Endodermal cell (in vitro differentiated cells): ENCODE measurements at places on chromosomes 13 and 19. TPM values are rescaled to one million over a fixed set of nuclear protein-coding genes. Genes with fewer than 3 reads are reported as not detected.

Gene SUPT20H
- 77.5 and 84.8 TPM in 2 replicates for total RNA-seq

Gene SIGLEC8
- total RNA-seq: not detected in 3 replicates

Gene CA11
- total RNA-seq: 82.6 to 173 TPM (median 85.9 TPM) in 3 replicates

Gene ICAM1
- 5.2 to 7.3 TPM (median 5.7 TPM) in 3 replicates for total RNA-seq

Gene FAM83E
- total RNA-seq: 5.7 and 6.0 TPM in 2 replicates

Gene OR1M1
- not detected in 3 replicates for total RNA-seq

Gene NLRP4
- total RNA-seq: not detected in 3 replicates

DNA sequence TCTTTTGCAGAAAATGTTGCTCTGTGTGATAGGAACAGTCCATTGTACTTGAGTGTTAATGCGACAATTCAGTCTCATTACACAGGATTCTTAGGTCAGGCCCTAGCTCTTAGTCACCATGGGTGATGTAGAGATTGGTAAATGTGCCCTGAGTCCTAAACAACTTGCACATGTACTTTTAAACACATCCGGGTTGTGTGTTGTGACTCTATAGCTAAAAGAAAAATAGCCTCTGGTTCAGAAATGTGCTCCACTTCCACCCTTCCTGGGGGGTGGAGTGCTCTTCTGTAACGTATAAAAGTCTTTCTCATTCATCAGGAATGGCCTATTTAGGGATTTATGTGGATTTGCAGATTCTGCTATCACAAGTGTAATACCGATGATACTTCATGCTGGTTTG lies 5.2 kb downstream of the SPATA13 start:
- H3K4me1 ChIP-seq: no peaks in the 10 kb centered on the region
- H3K27me3 ChIP-seq: peaks cover 6% of the 10 kb centered on the region
- H3K27ac ChIP-seq: no peak overlapping the region
- H3K4me3 ChIP-seq: no peak overlapping the region
- no peaks in the 10 kb centered on the region for H3K36me3 ChIP-seq

DNA sequence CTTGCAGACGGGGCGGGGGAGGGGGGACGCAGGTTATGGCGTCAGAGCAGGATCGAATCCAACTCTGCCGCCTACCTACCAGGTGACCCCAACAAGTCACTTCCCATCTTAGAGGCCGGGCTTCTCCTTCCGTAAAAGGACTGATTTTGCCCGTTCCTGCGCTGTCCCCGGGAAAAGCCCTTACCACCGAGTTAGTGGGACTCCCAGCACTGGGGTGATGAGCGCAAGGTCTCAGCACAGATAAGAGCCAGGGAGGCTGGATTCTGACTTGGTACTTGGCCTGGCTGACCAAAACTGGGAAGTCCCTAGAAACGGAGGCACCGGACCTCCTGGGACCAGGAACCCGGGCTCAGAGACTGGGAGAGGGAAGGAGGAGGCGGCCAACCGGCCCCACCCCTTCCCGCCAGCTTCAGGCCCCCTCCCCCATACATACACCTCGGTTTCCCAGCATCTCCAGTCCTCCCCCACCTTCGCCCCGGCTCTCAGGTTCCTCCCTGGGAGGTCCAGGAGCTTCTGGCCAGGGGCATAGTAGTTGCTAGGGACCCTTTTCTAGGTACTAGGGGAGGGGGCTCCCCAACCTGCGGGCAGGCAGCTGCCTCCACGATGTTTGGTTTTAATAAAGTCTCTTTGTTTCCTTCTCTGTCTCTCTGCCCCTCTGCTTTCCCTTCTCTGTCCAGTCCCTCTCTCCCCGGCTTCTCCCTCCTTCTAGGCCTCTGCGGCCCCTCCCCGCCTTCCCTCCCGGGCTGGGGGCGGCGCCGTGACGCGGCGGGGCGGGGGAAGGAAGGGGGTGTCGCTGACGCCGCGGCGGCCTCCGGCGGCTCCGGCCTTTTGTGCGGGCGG lies at the start of gene GRAMD1A:
Gene GRAMD1A (plus strand): TSS at position 826 of the 840 bp plus-strand sequence. CDS start 156 bp downstream, outside the sequence.
- H3K36me3 ChIP-seq: peaks cover 5% of the 10 kb centered on the region
- H3K27me3 ChIP-seq: no peaks in the 10 kb centered on the region
- peak within 1 kb of the TSS; percentile 93 for H3K4me3 ChIP-seq
- no peaks in the 10 kb centered on the region for H3K4me1 ChIP-seq
- peak; percentile 93 for DNase-seq
- peak within 1 kb of the TSS; percentile 89 for H3K27ac ChIP-seq

DNA sequence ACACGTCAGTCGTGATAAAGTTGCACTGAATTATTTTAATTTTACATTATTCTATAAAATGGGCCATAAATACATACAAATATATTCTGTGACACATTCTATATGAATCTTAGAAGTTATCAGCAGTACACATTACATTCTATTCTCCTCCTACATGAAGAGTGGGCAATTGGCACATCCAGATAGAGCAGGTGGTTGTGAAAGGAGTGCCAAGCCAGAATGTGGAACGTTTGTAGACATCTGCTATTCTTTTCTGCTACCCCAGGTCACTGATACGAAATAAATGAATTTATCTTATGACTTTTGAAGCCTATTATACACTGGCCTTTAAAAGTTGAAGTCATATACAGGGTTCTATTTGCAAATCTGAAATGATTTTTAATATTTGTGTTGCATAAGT lies 373.2 kb downstream of the PCDH17 start:
- H3K4me1 ChIP-seq: no peaks in the 10 kb centered on the region
- H3K4me3 ChIP-seq: no peak overlapping the region
- no peaks in the 10 kb centered on the region for H3K27me3 ChIP-seq
- no peak for DNase-seq
- no peak overlapping the region for H3K27ac ChIP-seq

DNA sequence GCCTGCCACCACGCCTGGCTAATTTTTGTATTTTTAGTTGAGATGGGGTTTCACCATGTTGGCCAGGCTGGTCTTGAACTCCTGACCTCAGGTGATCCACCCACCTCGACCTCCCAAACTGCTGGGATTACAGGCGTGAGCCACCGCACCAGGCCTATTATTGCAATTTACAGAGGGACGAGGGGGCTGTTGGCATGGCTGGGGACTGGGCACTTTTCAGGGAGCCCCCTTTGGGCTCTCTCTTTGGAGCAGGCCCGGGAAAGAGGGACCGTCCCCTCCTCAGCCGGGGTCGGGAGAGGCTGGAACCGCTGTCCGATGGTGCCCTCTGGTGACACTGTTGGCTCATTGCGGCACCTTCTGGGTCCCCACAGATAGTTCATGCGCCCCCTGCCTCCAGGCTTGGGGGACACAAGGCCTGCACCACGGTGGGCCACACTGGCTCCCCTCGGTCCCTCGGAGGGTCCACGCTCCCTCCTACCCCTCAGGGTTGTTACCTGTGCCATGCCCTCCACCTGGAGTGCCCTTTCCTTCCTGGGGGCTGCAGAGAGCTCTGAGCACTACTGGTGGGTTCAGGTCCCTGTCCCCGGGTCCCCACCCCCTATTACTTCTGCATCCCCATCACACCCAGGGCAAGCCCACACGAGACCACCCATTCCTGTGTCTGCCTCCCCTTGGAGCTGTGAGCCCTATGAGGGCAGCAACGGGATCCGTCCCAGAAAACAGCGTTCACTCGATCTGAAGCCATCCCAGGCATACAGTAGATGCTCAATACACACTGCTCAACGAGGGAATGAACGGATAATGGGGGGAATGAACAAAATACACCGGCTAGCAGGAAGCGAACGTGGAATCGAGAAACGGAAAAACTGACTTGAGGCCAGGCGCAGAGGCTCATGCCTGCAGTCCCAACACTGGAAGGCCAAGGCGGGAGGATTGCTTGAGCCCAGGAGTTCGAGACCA lies 12.5 kb downstream of the FEM1A start:
- H3K27me3 ChIP-seq: no peaks in the 10 kb centered on the region
- no peaks in the 10 kb centered on the region for H3K4me1 ChIP-seq
- peak; percentile 96 for DNase-seq
- H3K27ac ChIP-seq: no peak overlapping the region

- H3K27me3 ChIP-seq: no peaks in the 10 kb centered on the region
- no peaks in the 10 kb centered on the region for H3K36me3 ChIP-seq
- H3K4me3 ChIP-seq: no peak overlapping the region
- no peaks in the 10 kb centered on the region for H3K4me1 ChIP-seq
These were observed 7.5 kb upstream of the TPM4 start for GRCh38 chr19:16068696-16069259.

DNA sequence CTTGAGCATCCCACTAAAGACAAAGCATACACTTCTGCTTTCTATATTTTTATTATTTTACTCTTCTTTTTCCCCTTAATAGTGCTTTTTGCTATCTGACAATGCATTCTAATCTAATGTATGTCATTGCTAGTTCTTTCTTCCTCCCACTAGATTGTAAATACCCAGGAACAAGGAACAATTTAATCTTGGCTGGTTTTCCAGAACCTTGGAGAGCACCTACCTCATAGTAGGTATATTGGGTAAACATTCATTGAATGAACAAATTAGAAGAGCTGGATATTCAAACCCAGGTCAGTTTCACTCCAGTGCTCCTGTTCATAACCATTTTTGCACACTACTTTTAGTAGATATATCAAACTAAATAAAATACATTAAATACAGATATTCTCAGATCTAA lies 1617.6 kb upstream of the SLC10A2 start:
- no peak for DNase-seq
- H3K27me3 ChIP-seq: no peaks in the 10 kb centered on the region
- H3K4me3 ChIP-seq: no peak overlapping the region
- H3K27ac ChIP-seq: no peak overlapping the region
- H3K4me1 ChIP-seq: no peaks in the 10 kb centered on the region
- H3K36me3 ChIP-seq: no peaks in the 10 kb centered on the region

- no peak overlapping the region for H3K27ac ChIP-seq
- no peaks in the 10 kb centered on the region for H3K27me3 ChIP-seq
- peaks cover 9% of the 10 kb centered on the region for H3K4me1 ChIP-seq
- no peak overlapping the region for H3K4me3 ChIP-seq
These were observed 577.2 kb upstream of the MIR17HG start for GRCh38 chr13:90770334-90770733.

GRCh38 chr13:71828564-71828963 lies 38.4 kb downstream of the DACH1 start:
- H3K36me3 ChIP-seq: no peaks in the 10 kb centered on the region
- H3K4me3 ChIP-seq: no peak overlapping the region
- H3K27me3 ChIP-seq: no peaks in the 10 kb centered on the region
- H3K27ac ChIP-seq: no peak overlapping the region
- DNase-seq: no peak

- no peaks in the 10 kb centered on the region for H3K36me3 ChIP-seq
- no peak for DNase-seq
- no peaks in the 10 kb centered on the region for H3K4me1 ChIP-seq
- H3K27ac ChIP-seq: no peak overlapping the region
These were observed 30.8 kb downstream of the IL12RB1 start for GRCh38 chr19:18055967-18056366.

- no peak for DNase-seq
- no peak overlapping the region for H3K27ac ChIP-seq
- no peaks in the 10 kb centered on the region for H3K27me3 ChIP-seq
- H3K4me3 ChIP-seq: no peak overlapping the region
These were observed 112.8 kb downstream of the POSTN start for GRCh38 chr13:37485756-37486155.

- DNase-seq: no peak
- no peak overlapping the region for H3K4me3 ChIP-seq
- H3K4me1 ChIP-seq: peaks cover 5% of the 10 kb centered on the region
- no peaks in the 10 kb centered on the region for H3K27me3 ChIP-seq
These were observed 106.0 kb upstream of the CSNK1A1L start for GRCh38 chr13:37211487-37211886.

- no peak for DNase-seq
- H3K27me3 ChIP-seq: no peaks in the 10 kb centered on the region
- H3K27ac ChIP-seq: no peak overlapping the region
- H3K4me1 ChIP-seq: no peaks in the 10 kb centered on the region
- H3K4me3 ChIP-seq: no peak overlapping the region
- H3K36me3 ChIP-seq: peaks cover 81% of the 10 kb centered on the region
These were observed 26.7 kb downstream of the MIER2 start for GRCh38 chr19:317710-318508.

DNA sequence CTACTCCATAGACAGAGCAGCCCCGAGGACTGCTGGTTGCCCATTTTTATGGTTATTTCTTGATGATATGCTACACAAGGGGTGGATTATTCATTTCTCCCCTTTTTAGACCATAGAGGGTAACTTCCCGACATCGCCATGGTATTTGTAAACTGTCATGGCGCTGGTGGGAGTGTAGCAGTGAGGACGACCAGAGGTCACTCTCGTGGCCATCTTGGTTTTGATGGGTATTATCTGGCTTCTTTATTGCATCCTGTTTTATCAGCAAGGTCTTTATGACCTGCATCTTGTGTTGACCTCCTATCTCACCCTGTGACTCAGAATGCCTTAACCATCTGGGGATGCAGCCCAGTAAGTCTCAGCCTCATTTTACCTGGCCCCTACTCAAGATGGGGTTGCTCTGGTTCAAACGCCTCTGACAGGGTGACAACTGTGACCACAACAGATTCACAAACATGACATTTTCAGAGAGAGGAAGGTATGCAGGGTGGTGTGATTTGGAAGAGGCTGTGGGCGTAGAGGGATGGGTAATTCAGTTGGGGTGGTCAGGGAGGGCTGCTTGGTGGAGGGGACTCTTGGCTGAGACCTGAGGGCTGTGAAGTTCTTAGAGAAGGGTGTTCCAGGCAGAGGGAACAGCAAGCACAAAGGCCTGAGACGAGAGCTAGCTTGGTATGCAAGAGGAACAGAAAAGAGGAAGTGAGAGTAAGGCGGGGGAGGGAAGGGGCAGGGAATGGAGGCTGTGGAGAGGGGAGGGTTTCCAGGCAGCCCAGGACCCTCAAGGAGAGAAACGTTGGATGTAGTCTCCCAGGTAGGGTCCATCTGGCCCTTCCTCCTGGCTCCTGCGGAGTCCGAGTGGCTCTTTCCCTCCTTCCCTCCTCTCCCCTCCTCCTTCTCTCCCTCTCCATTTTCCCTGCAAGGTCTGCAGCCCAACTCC lies 23.5 kb downstream of the FAM187B start:
- H3K36me3 ChIP-seq: no peaks in the 10 kb centered on the region
- peak; percentile 58 for DNase-seq
- H3K27me3 ChIP-seq: no peaks in the 10 kb centered on the region
- no peaks in the 10 kb centered on the region for H3K4me1 ChIP-seq

- no peak overlapping the region for H3K4me3 ChIP-seq
- H3K4me1 ChIP-seq: peaks cover 6% of the 10 kb centered on the region
- H3K27ac ChIP-seq: no peak overlapping the region
- no peak for DNase-seq
These were observed 3.7 kb downstream of the MAST3 start for GRCh38 chr19:18101268-18101667.
